ENCODE measurements at places on chromosomes 1 and 21. TPM values are rescaled to one million over a fixed set of nuclear protein-coding genes. Genes with fewer than 3 reads are reported as not detected.

The UBE2U gene
- total RNA-seq = not detected

The S100A7 gene
- total RNA-seq = not detected

The KIF21B gene
- total RNA-seq = 2.6 TPM

The PDZK1 gene
- 90.2 TPM for total RNA-seq

DNA sequence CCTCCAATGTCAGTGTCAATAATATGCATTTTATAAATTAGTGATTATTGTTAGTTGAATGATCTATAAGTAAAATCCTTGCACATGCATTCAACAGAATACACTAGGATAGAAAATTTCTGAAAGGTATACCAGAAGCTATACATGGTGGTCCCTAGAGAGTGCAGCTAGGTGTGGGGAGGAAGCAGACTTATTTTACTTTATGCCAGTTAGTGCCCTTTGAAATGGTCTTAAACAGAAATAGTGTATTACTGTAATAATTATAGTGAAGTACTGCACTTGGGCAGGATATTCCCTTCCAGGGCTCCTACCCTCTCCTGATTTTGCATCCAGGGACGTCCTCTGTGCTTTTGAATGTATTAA, 23.2 kb upstream of the WDR26 start:
- no peak overlapping the region for H3K4me3 ChIP-seq
- peak overlapping the region; percentile 82 for H3K27ac ChIP-seq

- peaks cover 1% of the 10 kb centered on the region for H3K36me3 ChIP-seq
- DNase-seq = peak; percentile 67
- peaks cover 15% of the 10 kb centered on the region for H3K4me1 ChIP-seq
- H3K27me3 ChIP-seq = no peaks in the 10 kb centered on the region
- peak overlapping the region; percentile 72 for H3K27ac ChIP-seq
- H3K4me3 ChIP-seq = peak overlapping the region; percentile 75
Observed at GRCh38 chr1:9181990-9182783, 52.4 kb upstream of the H6PD start.

- H3K4me3 ChIP-seq = no peak overlapping the region
- H3K36me3 ChIP-seq = no peaks in the 10 kb centered on the region
- DNase-seq = peak; percentile 48
Observed at GRCh38 chr1:164337885-164338284, 221.1 kb upstream of the PBX1 start.

GRCh38 chr1:45815667-45816458, 12.5 kb downstream of the MAST2 start:
- H3K36me3 ChIP-seq = no peaks in the 10 kb centered on the region
- no peaks in the 10 kb centered on the region for H3K27me3 ChIP-seq
- H3K4me1 ChIP-seq = no peaks in the 10 kb centered on the region
- H3K27ac ChIP-seq = no peak overlapping the region
- no peak for DNase-seq

DNA sequence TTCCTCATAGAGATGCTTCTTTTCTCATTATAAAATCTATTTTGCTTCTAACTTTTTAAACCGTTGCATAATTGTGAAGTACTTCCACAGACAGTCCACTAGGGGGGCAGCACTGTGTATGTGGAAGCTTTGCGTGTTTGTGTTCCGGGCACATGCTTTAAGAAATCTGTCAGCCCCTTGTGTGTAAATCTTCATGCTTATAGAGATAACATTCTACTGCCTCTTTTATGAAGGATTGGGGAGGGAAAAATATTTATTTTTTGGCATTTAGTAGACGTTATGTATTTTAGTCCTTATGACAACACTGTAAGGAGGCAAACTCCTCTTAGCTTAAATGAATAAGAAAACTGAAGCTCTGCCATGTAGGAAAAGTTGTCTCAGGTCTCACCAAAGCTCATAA, 157.3 kb upstream of the PTGFR start:
- H3K27me3 ChIP-seq = no peaks in the 10 kb centered on the region
- H3K4me3 ChIP-seq = no peak overlapping the region
- H3K36me3 ChIP-seq = no peaks in the 10 kb centered on the region
- H3K4me1 ChIP-seq = no peaks in the 10 kb centered on the region

DNA sequence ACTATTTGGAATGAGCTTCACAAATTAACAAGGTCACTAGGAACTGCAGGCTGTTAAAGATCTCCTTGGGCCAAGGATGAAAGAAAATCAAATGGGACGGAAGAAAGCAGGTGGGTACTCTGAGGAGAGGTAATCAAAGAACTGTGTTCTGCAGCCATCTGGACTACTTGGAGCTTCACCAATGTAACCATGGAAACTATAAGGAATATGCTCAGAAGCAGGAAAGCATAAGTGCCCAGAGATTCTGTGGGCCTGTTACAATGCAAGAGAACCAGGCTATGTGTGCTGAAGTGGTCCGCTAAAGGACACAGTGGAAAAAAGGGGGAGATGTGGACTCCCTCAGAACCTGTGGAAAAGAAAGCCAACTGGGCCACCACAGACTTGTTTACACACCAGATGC, 238.5 kb downstream of the PTGER3 start:
- H3K4me1 ChIP-seq = no peaks in the 10 kb centered on the region
- H3K27ac ChIP-seq = no peak overlapping the region
- H3K27me3 ChIP-seq = no peaks in the 10 kb centered on the region
- H3K4me3 ChIP-seq = no peak overlapping the region
- no peaks in the 10 kb centered on the region for H3K36me3 ChIP-seq

DNA sequence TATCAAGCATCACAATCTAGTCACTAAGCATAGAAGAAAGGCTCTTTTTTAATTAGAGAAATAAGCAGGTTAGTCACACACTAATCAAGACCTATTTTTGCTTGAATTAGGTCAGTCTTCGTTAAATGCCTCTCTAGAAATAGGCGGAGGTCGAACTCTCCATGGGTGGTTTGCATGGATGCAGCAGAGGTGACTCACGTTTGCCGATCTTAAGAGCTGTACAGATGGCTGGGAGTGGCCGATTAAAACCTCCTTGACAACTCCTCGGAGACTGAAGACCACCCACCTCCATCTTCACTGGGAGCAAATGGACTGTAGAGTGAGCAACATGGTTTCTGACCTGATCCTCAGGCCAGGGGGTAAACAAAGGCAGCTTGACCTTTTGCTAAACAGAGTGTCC, 249.3 kb downstream of the ZNF648 start:
- no peak overlapping the region for H3K4me3 ChIP-seq
- H3K27ac ChIP-seq = no peak overlapping the region
- H3K27me3 ChIP-seq = no peaks in the 10 kb centered on the region
- no peak for DNase-seq

DNA sequence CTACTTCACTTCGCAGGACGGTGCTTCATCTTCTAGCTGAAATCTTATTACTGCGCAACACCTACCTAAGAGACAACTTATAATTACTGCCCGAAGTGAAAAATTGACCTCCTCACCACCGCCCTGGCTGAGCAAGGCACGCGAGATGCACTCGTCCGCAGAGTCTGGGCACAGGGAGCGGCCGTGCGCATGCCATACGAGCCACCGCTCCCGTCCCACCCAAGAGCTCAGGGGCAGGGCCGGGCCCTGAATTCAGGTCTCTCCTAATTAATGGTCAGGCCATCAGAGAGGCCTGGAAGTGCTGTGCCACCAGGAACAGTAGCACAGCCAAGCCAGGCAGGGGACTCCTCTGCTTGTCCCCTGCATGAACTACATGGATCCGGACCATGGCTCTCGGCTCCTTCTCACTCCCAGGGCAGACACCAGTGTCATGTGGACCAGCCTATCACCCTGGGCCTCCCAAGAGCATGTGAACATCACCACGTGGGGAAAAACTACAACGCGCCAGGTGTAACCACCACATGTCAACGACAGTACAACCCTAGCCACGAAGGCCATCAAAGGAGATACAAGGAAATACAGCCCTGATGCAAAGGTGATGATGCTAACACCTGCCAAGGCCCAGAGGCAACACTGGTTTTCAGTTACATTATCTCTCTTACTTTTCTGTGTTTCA, 11.5 kb downstream of the RIPK4 start:
- H3K4me3 ChIP-seq = no peak overlapping the region
- no peaks in the 10 kb centered on the region for H3K27me3 ChIP-seq
- H3K4me1 ChIP-seq = peaks cover 33% of the 10 kb centered on the region
- peak overlapping the region; percentile 29 for H3K27ac ChIP-seq
- no peak for DNase-seq

- no peak overlapping the region for H3K27ac ChIP-seq
- H3K36me3 ChIP-seq = no peaks in the 10 kb centered on the region
- no peaks in the 10 kb centered on the region for H3K27me3 ChIP-seq
- H3K4me3 ChIP-seq = no peak overlapping the region
- no peaks in the 10 kb centered on the region for H3K4me1 ChIP-seq
Observed at GRCh38 chr1:211135342-211135950, 1.5 kb upstream of the KCNH1 start.

DNA sequence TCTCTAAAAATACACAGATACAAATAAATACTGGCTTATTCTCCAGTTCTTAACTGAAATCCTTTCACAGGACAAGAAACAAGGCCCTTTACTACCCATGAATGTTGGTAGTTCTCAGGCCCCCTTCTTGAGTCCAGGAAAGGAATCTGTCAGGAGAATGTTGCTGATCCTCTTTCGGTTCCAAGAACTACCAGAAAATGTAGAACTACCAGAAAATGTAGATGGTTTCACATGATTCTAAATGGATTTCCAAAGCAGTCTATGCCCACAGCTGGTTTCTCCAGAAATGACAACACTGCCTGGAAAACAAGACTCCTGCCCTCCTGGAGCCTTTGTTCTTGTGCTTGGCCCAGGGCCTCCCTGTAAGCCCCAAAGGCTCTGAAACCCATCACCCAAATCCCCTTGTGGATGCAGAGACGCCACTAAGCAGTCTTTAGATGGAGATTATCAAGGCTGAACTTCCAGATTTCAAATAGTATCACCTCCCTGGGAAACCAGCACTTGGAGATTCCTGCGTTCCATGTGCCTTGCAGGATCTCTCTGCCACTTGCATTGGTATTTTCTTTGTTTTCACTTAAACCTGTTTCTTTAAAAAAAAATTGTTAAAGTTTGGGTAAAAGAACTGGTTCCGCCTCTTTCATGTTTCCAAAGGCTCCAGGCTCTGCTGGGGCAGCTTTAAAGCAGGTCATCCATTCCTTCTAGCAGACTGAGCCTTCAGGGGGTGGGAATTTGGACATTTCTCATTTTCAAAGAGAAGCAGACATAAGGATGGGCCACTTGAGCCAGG, 53.4 kb downstream of the MAN1C1 start:
- no peak overlapping the region for H3K4me3 ChIP-seq
- no peaks in the 10 kb centered on the region for H3K27me3 ChIP-seq
- peaks cover 36% of the 10 kb centered on the region for H3K4me1 ChIP-seq
- no peak for DNase-seq
- no peak overlapping the region for H3K27ac ChIP-seq

DNA sequence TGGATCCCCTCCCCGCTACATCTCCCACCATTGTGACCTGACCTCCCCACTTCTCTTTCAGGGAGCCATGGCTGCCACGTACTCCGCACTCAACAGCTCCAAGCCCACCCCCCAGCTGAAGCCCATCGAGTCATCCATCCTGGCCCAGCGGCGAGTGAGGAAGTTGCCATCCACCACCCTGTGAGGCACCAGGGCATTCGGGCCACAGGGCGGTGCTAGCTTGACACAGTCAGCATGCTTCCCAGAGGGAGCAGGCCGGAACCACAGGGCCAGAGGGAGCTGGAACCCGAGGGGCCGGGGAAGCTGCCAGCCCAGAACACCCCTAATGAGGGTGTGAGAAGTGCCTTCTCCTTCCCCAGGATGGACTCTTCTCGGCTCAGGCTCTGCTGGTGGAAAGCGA, 44.5 kb downstream of the RPS6KA1 start:
- no peak overlapping the region for H3K27ac ChIP-seq
- H3K4me1 ChIP-seq = no peaks in the 10 kb centered on the region
- H3K36me3 ChIP-seq = no peaks in the 10 kb centered on the region
- DNase-seq = no peak
- no peak overlapping the region for H3K4me3 ChIP-seq

DNA sequence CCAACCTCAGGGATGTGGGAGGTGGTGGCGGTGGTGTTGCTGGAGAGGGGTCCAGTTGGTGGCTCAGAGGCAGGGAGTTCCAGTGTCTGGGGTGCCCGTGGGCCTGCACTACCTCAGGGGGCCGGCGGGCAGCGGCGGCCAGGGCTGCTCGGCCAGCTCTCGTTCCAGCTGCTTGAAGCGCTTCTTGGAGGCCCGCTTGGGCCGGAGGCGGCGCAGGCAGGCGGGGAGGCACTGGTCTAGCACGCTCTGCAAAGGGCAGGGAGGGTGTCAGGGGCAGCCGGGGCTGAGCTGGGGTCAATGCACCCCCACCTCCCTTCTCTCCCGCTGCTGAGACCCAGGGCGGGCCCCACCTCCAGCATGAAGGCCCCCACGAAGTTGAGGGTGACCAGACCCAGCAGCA, 5.7 kb upstream of the MFAP2 start:
- H3K27ac ChIP-seq = no peak overlapping the region
- no peaks in the 10 kb centered on the region for H3K36me3 ChIP-seq
- no peak overlapping the region for H3K4me3 ChIP-seq

- H3K27ac ChIP-seq = no peak overlapping the region
- DNase-seq = no peak
- H3K27me3 ChIP-seq = no peaks in the 10 kb centered on the region
- H3K4me1 ChIP-seq = no peaks in the 10 kb centered on the region
- H3K36me3 ChIP-seq = no peaks in the 10 kb centered on the region
Observed at GRCh38 chr1:197429372-197429771, 161.3 kb downstream of the CRB1 start.

- no peak overlapping the region for H3K4me3 ChIP-seq
- no peak for DNase-seq
- no peaks in the 10 kb centered on the region for H3K27me3 ChIP-seq
- H3K36me3 ChIP-seq = no peaks in the 10 kb centered on the region
Observed at GRCh38 chr1:184503221-184503749, 116.5 kb downstream of the C1orf21 start.

GRCh38 chr1:241813768-241814320, 34.2 kb upstream of the EXO1 start:
- H3K4me1 ChIP-seq = no peaks in the 10 kb centered on the region
- no peaks in the 10 kb centered on the region for H3K27me3 ChIP-seq
- no peaks in the 10 kb centered on the region for H3K36me3 ChIP-seq

GRCh38 chr21:36839123-36839522, 127.3 kb downstream of the HLCS start:
- H3K4me1 ChIP-seq = no peaks in the 10 kb centered on the region
- H3K27ac ChIP-seq = no peak overlapping the region
- H3K36me3 ChIP-seq = no peaks in the 10 kb centered on the region
- no peak for DNase-seq
- H3K4me3 ChIP-seq = no peak overlapping the region
